ENCODE measurements at places on chromosomes 3 and 15.

DNA sequence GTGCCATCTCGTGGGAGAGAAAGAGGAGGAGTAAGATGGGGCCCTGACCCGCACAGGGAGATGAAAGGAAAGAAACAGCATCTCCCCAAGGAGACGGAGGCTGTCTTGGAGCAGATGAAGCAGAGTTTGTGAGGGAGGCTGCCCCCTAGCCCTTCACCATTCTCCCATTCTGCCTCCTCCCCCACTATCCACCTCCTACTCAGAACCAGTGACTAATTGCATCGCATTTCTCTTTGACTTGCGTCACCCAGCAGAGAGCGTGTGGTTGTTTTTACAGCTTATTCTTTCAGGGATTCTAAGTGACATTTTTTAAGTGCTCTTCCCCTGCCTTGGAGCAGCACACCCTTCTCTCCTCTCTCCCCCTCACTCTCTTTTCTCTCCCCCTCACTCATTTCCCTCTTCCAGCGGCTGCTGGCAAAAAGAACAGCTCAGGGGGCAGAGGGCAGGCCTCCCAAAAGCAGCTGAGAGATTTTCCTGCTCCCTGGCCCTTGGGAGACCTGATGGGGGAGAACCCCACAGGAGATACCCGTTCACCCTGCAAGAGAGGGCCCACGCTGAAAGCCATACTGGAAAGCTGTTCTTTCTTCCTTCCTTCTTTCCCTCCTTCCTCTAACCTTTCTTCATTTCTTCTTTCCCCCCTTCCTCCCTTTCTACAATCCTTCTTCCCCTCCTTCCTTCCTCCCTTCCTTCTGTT, 91.8 kb downstream of the MRPL46 start:
- no peak for DNase-seq

DNA sequence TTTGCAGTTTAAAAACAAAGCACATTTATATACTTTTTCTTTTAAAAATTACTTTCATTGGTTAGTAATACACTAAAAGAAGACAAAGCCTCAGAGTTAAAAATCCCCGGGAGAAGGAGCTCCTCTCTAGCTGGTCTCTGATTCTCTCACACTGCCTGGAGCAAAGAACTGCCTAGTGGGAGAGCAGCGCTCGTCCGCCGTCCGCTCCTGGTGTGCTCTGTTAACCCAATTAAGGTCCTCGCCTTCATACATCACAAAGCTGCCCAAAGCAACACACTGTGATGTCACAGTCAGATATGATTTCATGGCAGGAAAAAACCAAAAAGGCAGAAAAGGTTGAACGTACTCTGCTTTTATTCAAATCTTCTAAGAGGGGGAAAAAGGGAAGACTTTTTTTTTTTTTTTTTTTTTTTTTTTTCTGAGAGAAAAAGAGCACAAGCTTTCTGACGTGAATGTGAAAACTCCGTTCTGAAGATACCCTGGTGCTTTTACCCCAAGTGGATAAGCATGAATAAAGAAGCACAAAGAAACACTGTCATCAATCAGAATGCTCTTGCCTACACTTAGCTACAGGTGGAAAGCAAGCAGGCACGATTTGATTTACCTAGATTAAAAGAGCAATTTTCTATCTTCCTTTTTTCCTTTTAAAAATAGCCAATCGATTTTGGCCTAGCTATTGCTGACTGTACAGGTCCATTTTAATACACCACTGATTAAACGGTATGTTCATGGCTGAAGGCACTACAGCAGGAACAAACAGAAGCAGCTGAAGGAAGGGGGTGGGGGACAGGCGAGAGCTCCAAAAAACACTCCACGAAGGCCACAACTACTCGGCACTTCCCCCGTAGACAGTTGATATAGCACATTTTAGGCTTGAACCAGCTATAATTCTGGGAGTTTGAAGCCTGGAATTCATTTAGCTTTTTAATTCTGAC, 115.2 kb downstream of the TIGIT start:
- no peak for DNase-seq

- no peak for DNase-seq
Observed at GRCh38 chr15:31444844-31445243, 118.2 kb downstream of the KLF13 start.

GRCh38 chr3:48445277-48445882, 1.2 kb upstream of the ATRIP start:
- no peak for DNase-seq

DNA sequence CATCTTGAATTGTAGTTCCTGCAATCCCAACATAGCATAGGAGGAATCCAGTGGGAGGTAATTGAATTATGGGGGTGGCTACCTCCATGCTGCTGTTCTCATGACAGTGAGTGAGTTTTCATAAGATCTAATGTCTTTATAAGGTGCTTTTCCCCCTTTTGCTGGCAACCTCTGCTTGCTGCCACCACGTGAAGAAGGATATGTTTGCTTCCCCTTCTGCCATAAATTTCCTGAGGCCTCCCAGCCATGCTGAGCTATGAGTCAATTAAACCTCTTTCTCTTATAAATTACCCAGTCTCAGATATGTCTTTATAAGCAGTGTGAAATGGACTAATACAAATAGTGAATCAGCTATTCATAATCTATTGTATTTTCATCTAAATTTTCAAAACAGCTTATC, 537.3 kb downstream of the EPHA3 start:
- DNase-seq, result no peak

- DNase-seq, result no peak
Observed at GRCh38 chr3:117706037-117706436, 996.5 kb downstream of the TUSC7 start.

DNA sequence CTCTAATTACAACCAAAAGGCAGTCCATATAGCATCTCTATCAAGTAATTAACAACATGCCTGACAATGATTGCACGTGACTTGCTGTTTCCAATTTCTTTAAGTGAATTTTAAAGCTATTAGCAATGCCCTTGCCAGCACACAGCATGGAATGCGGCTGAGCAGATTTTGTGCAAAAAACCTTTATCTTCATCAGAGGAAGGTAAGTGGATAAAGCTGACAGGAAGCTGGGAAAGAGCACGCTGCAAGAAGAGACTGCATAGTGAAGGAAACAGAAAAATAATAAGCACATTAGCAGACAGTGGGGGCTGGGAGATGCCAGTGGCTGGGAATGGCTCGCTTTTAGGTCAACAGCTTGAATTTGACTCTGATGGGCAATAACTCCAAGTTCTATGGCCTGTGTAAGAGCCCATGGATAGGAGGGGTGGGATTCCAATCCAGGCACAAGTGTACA, 138.8 kb downstream of the PDZRN3 start:
- DNase-seq, result no peak

- no peak for DNase-seq
Observed at GRCh38 chr15:92904722-92905571, 4.8 kb downstream of the CHD2 start.

GRCh38 chr3:186208296-186208989, 99.6 kb upstream of the ETV5 start:
- DNase-seq, result no peak

DNA sequence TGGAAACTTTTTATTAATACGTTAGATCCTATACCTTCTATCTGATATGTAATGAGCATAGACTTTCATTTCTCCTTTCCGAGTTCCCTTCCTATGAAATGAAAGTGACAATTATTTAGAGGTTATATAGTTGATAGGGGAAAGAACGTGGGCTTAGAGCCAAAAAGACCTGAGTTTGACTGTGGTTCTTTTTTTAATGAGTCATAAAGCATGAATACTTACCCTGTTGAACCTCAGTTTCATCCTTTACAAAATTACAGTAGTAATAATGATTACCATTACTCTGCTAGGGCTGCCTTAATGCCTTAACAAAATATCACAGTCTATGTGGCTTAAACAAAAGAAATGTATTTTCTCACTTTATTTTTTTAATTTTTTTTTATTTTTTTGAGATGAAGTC, 75.9 kb downstream of the AGBL1 start:
- DNase-seq, result no peak

- DNase-seq, result no peak
Observed at GRCh38 chr3:36696799-36697198, 67.6 kb downstream of the DCLK3 start.

GRCh38 chr3:4907643-4908432, 71.4 kb upstream of the BHLHE40 start:
- DNase-seq, result no peak

- DNase-seq, result no peak
Observed at GRCh38 chr3:58176827-58177489, 33.8 kb downstream of the DNASE1L3 start.

All from spinal cord (tissue), 10 donors.